ENCODE measurements at places on chromosomes 4 and X. TPM values are rescaled to one million over a fixed set of nuclear protein-coding genes. Genes with fewer than 3 reads are reported as not detected.

MAGEA9 gene
- polyA plus RNA-seq = not detected

GRCh38 chr4:53591372-53591892 lies at the start of gene LNX1:
Gene LNX1 (minus strand): TSS chr4:53591486. CDS start chr4:53574002, 17,484 bp downstream.
- H3K4me3 ChIP-seq = peak within 1 kb of the TSS; percentile 60
- peaks cover 8% of the 10 kb centered on the region for H3K4me1 ChIP-seq
- no peaks in the 10 kb centered on the region for H3K36me3 ChIP-seq
- DNase-seq = peak; percentile 70
- no peaks in the 10 kb centered on the region for H3K27me3 ChIP-seq

DNA sequence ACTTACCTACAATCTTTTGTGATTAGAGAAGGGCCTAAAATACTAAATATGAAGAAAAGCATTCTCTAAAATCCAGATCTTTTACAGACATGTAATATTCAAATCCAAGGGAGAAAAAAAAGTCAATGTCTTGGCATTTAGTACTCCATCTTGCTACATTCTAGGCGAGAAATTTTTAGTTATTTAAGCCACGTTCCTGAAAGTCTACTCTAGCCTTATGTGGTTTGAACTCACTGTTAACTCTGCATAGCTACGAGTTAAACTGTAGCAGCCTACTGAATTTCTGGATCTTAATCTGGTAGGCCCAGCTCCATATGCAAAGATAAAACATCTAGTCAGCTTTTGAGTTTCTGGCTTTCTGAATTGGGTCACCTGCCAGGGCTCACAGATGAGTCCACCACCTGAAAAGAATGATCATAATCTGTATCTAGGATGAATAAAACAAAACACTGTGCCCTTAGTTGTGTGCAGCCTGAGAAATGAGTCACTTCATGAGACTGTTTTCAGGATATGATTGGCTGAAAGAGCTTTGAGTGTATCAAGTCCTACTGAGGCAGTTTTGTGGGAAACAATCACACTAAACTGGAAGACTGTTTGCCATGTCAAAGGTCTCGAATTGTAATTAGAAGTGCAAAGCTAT lies 3.2 kb upstream of the NEK1 start:
- H3K36me3 ChIP-seq = no peaks in the 10 kb centered on the region
- no peaks in the 10 kb centered on the region for H3K4me1 ChIP-seq
- DNase-seq = no peak
- H3K27ac ChIP-seq = no peak overlapping the region
- no peaks in the 10 kb centered on the region for H3K27me3 ChIP-seq

GRCh38 chrX:87409113-87409841 lies 108.3 kb upstream of the KLHL4 start:
- no peak overlapping the region for H3K4me3 ChIP-seq
- no peaks in the 10 kb centered on the region for H3K4me1 ChIP-seq
- H3K27me3 ChIP-seq = no peaks in the 10 kb centered on the region
- no peak for DNase-seq
- no peaks in the 10 kb centered on the region for H3K36me3 ChIP-seq

DNA sequence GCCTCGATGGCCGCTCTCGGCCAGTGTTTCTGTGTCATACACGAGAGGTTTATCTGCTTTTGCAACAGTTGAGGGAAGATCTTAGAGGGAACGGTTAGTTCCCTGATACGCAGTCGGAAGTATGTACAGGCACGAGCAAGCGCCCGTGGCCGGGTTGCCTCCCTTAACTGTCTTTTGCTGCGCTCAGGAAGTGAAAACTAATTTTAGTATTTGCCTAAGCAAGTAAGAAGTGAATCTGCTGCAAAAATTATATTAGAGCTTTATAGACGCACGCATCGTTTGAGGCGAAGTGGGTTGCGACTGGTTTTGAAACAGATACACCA lies 695 bp downstream of the MTM1 start:
- no peaks in the 10 kb centered on the region for H3K27me3 ChIP-seq
- no peaks in the 10 kb centered on the region for H3K36me3 ChIP-seq
- no peak overlapping the region for H3K27ac ChIP-seq
- peak overlapping the region; percentile 54 for H3K4me3 ChIP-seq
- no peak for DNase-seq
- peaks cover 7% of the 10 kb centered on the region for H3K4me1 ChIP-seq

DNA sequence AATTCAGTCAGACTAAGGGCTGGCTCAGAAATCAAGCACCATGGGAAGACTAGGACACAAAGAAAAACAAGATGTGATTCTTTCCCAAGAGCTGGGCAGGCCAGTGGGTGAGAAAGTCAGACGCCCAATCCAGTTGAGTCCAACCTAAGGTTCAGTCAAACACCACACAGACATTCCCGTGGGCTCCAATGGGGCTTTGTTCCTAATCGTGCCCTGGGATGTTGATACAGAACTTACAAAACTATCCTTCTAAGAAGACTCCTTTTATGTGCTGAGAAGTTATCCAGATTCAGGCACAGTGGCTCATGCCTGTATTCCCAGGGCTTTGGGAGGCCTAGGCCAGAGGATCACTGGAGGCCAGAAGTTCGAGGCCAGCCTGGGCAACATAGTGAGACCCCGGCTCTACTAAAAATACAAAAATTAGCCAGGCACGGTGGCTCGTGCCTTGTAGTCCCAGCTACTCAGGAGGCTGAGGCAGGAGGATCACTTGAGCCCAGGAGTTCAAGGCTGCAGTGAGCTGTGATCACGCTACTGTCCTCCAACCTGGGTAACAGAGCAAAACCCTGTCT lies 3.7 kb downstream of the BLOC1S4 start:
- H3K4me3 ChIP-seq = no peak overlapping the region
- H3K27ac ChIP-seq = no peak overlapping the region
- H3K4me1 ChIP-seq = no peaks in the 10 kb centered on the region
- H3K27me3 ChIP-seq = no peaks in the 10 kb centered on the region

All from H1 (cell line).